ENCODE measurements at places on chromosomes 6 and 20.

- peak; percentile 84 for DNase-seq
Measured at GRCh38 chr20:675453-676314, at the start of gene SCRT2. SCRT2 (minus strand) TSS chr20:675802; CDS start chr20:675601, 201 bp downstream.

- DNase-seq, result peak; percentile 79
Measured at GRCh38 chr6:7479801-7480266, 61.6 kb upstream of the DSP start.

DNA sequence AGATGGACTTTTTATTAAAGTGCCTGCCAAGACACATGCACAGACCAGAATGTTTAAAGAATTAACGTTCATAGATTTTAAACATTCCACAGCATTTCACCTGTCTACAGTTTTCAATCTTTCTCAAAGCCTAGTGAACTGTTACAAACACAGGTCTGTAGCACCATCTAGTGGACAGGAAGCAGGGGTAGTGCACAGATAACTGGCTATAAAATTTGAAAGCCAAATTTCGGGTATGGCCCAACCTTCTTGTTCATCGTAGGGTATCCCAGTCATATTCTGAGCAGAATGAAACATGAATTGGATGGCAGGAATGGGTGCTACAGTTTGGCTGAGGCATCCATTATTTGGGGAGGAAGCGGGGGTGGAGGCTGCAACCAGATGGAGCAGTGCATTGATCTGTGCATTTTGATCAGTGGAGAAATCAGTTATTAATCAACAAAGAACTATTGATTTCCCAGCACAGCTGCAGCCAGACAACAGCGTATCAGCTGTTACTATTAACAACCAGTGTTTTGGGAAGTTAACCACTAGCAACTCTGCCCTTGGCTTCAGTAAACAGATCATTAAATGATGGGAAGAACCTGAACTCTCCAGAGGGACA is 56.1 kb upstream of the B3GAT2 start:
- peak; percentile 57 for DNase-seq

DNA sequence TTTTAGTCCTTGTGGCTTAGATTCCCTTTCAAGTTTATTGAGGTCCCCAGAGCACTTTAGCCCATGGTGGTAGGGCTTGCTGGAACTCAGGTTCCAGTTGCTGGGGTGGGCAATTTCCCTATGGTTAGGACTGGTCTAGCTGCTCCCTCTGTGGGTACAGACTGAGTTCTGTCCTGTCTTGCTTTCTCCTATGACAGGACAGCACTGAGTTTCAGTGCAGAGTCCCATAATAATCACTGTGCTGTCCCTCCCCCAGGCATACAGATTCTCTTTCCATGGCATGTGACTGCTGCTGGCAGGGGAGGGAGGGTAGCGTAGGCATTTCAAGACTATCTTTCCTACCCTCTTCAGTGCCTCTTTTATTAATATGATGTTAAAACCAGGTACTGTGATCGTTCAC is 17.1 kb upstream of the ERVFRD-1 start:
- DNase-seq, result no peak

DNA sequence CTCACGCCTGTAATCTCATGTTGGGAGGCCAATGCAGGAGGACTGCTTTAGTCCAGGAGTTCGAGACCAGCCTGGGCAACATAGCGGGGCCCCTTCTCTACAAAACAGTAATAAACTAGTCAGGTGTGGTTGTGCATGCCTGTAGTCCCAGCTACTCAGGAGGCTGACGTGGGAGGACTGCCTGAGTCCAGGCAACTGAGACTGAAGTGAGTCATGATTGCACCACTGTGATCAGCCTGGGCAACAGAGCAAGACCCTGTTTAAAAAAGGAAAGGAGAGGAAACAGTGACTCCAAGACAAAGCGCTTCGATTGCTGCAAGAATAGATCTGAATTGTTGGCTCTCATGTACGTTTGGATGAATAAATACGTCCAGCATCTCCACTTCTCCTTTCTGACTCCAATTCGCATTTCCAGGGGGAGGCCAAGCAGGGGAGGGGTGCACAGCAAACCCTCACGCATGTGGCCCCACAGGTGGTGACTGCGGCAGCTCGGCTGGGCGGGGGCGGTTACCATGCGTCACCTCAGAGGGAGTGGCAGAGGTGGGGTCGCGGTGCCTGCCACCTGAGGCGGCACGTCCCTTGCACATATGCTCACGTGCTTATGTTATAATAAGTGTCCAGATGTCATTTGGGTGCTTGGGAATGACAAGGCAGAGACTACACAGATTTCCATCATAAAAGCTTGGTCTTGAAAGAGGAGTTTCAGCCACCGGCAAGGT is 95.1 kb upstream of the MPC1 start:
- DNase-seq, result no peak

DNA sequence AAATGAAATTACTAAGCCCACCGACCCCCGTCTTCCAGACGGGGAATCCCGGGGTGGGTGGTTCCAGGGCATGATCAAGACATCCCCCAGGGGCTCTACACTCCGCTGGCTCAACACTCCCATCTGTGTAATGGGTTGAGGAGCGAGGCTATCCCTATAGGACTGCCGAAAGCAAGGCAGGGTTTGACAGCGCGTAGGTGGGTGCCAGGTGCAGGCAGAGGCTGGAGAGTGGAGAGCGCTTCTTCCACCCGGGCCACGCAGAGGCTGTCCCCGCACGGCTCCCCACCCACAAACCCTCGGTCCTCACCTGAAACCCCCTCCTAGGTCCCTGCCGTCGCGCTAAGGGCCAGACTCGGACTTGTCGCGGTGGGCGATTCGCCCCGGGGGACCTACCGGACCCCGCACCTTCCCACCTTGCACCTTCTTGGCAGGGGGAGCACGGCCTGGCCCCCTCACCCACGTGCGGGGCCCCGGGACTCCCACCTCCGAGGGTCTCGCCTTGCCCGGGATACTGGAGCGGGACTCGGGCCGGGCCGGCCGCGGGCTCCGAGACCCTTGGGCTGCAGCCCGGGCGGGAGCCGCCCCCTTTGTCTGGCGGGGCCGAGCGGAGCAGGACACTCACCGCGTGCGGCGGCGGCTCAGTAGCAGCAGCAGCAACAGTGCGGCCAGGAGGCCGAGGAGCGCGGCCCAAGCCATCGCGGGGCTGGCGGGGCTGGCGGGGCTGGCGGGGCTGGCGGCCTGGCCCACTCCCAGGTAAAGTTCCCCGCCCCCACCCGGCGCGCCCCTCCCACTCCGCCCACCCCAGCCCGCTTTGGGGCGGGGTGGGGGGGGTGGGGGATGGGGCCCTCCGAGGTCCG is at the start of gene PTGIS:
Gene PTGIS (minus strand): TSS at position 717 of the 857 bp plus-strand sequence. CDS start 21 bp downstream, at position 696.
- no peak for DNase-seq

DNA sequence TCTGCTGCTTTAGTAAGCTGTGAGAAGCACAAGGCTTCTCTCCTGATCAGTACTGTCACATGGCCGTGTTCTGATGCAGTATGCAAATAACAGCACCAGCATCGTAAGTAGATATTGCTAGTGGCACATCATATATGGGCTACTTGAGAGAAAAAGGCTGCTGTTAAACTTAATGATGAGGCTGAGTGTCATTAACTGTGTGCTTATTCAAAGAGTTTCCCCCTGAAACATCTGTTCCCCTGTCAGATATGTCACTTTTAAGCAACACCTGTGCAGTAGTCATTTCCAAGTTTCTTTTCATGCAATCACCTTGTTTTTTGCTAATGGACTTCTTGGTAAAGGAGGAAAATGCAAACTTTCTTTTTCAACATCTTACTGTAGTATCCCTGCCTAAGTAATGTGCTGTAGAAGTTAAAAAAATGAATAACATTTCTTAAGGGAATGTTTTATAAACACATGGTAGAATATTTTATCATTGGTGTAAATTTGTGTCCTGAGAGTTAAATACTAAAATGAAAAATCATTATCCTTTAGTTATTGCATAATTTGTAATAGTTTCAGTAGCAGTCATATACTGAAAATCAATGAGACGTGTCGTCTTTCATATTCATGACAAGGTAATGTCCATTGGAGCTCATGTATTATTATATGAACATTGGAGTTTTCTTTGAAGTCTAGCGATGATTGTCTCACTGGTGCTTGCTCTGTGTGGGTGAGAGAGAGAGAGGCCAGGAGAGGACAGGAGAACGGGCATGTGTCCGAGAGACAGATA is 366.3 kb downstream of the CDKAL1 start:
- no peak for DNase-seq

- no peak for DNase-seq
Measured at GRCh38 chr6:107731422-107732319, 92.4 kb downstream of the SCML4 start.

DNA sequence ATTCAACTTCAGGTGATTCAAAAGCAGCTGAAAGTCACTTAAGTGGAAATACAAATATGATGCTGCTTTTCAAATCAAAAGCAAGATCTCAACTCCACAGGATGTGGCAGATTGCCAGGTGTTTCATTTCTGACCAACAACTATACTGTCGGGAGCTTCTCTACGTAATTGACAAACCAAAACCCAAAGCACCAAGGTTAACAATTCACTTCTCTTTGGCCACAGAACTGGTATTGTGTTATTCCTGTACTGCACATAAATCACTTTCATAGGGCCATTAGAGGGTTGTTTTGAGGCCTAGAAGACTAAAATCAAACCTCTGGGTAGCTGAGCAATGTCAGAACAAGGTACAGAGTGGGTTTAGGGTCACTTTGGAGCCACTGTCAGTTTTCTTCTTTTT is 169.7 kb downstream of the HAO1 start:
- no peak for DNase-seq

DNA sequence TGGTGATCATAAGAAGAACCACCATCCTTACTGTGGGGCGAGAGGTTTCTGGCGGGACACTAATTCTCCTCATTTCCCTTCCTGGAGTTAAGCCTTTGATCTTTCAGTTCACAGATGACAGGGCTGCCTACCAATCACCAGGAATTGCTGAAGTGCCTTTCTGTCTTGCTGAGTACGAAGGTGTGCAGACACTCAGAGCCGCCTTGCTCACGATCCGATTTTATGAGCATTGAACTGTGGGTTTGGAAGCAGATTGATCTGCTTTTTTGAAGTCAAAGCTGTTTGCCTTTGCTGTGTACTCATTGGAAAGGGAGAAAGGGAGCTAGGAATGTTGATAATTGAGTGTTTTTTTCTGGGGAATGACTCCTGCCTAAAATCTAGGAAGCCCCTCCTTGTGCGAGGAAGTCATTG is 129.1 kb upstream of the SALL4 start:
- DNase-seq, result no peak

- DNase-seq, result no peak
Measured at GRCh38 chr6:152441902-152442301, 195.3 kb downstream of the SYNE1 start.

GRCh38 chr6:154593122-154593521 is 82.6 kb upstream of the CNKSR3 start:
- no peak for DNase-seq

GRCh38 chr6:117446861-117447260 is 21.1 kb upstream of the ROS1 start:
- DNase-seq, result no peak

GRCh38 chr6:15401120-15401519 is 155.3 kb downstream of the JARID2 start:
- DNase-seq, result no peak

GRCh38 chr6:1081551-1082284 is 230.2 kb upstream of the FOXQ1 start:
- no peak for DNase-seq

GRCh38 chr6:70669133-70669532 is 1.4 kb downstream of the SMAP1 start:
- no peak for DNase-seq

- DNase-seq, result no peak
Measured at GRCh38 chr6:155066361-155066760, 71.2 kb downstream of the TIAM2 start.

- DNase-seq, result no peak
Measured at GRCh38 chr6:162198925-162199324, 528.6 kb downstream of the PRKN start.

DNA sequence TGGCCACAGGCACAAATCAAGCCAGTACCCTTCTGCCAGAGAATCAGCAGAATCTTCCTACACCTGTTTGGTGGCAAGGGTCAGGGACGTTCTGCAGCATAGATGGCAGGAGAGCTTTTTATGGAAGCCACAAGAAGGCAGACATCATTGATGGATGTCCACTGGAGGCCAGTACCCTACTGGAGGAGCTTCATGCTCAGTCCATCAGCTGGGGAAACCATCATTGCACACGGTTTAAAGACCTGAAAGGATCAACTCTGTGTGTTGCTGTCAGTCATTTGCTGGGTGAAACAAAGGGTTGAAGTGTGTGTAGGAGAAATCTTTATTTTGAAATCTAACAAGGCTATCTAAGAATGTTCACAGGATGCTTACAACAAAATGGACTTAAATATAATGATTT is 158.9 kb upstream of the SASH1 start:
- no peak for DNase-seq

- peak; percentile 83 for DNase-seq
Measured at GRCh38 chr20:13788167-13788834, 3.5 kb downstream of the NDUFAF5 start.

GRCh38 chr6:128303870-128304269 is 216.5 kb downstream of the PTPRK start:
- DNase-seq, result no peak

DNA sequence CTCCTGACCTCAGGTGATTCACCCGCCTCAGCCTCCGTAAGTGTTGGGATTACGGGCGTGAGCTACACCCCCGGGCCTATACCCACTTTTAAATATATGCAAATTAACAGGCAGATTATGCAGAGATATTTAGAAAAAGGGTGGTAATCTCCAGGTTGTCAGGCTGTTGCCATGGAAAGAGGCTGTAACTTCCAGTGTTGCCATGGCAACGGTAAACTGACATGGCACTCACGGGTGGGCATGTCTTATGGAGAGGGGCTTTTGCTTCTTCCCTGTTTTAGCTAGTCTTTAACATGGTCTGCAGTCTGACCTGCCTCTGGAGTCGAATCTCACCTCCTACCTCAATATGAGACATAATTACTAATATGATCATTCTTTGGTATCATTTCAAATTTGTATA is 44.9 kb downstream of the ZNF334 start:
- DNase-seq, result no peak

- no peak for DNase-seq
Measured at GRCh38 chr6:82861121-82861520, 204.5 kb downstream of the UBE3D start.

- DNase-seq, result no peak
Measured at GRCh38 chr6:7338031-7338430, 25.0 kb upstream of the SSR1 start.

DNA sequence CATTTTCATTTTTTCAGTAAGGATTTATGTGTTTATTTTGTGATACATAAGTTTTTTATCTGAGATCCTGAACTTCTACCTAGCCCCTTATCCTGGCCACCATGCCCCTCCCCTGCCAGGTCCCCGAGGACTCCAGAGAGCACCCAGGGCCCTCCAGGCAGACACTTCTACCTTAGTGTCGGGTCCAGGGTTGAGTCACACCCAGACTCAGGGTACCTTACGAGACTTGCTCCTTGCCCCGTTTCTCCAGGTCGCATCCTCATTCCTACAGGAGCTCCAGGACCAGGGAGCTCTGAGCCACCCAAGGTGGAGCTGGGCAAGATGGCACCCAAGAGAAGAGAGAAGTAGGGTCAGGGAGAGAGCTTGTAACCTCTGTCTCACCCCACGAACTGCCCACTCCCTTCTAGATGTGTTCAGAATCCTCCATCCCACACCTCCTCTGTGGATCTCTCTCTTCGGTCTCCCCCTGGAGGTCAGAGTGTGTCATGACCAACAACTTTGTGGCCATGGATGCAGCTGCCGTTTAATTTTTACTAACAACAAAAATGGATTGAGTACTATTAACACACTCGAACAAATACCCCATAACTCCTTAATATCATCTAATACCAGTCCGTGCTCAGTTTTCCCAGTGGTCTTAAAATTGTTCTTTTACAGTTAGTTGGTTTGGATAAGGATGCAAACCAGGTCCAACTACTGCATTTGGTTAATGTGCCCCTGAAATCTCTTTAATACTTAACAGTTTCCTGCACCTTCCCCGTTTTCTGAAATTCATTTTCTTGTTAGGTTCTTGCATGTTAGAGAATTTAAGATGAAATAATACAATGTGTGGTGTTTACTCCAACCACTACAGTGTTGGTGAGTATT is 130.6 kb upstream of the INSM1 start:
- peak; percentile 76 for DNase-seq

Measured in A549 (cell line).